ENCODE measurements at places on chromosomes 12 and 14.

DNA sequence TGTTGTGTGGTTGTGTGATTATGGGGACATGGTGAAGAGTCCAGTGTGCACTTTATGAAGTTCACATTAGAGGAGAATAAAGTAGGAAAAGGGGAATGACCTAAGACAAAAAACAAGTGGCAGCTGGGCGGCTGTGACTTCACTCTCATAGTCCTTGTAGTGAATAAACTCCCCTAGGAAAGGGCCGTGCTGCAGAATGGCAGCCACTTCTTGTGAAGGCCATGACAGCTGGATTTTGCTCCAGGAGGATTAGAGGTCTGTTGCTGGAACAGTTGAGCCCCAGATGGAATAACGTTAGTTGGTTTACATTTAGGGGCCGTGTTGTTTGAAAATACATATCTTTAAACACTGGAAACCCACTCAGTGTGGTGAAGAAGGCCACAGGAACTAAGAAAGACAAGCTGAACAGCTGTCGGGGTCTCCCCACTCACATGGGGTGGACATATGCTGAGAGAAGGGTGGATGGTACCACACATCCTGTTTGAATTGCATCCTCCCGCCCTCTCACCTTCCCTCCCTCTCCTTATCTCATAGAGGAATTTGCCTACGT, 276.9 kb downstream of the CACNA1C start:
- H3K4me3 ChIP-seq = no peak overlapping the region
- H3K27me3 ChIP-seq = peaks cover 14% of the 10 kb centered on the region
- no peak overlapping the region for H3K27ac ChIP-seq
- no peaks in the 10 kb centered on the region for H3K36me3 ChIP-seq
- no peak for DNase-seq

GRCh38 chr12:31874961-31875608, 84.1 kb upstream of the RESF1 start:
- peaks cover 50% of the 10 kb centered on the region for H3K4me1 ChIP-seq
- no peaks in the 10 kb centered on the region for H3K27me3 ChIP-seq
- peak overlapping the region; percentile 81 for H3K4me3 ChIP-seq
- H3K36me3 ChIP-seq = peaks cover 53% of the 10 kb centered on the region
- peak; percentile 58 for DNase-seq
- peak overlapping the region; percentile 100 for H3K27ac ChIP-seq

DNA sequence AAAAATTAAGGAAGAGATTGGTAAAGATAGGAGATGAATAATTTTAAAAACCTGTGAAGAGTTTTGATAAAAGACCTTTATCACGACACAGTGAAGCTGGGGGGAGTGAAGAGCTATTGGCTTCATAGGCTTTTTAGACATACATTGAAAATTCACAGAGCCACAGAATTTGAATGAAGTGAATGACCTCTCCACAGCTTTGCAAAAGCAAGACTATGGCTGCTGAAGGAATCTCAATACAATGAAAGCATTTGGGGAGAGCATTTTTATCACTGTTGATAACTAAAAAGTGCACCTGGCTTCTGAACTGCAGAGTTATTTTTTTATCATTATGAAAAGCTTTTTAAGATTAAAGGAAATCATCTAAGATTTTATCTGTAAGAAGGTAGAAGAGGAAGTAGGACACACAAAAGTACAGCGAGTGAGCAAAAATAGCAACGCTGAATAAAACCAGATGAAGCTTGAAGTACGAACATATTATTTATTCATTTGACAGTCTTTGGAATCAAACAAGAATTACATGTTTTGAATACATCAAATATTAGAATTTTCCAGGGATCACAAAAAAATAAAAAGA, 317.5 kb downstream of the KCNC2 start:
- H3K4me1 ChIP-seq = no peaks in the 10 kb centered on the region
- H3K36me3 ChIP-seq = no peaks in the 10 kb centered on the region
- no peak overlapping the region for H3K4me3 ChIP-seq
- no peaks in the 10 kb centered on the region for H3K27me3 ChIP-seq
- no peak overlapping the region for H3K27ac ChIP-seq
- DNase-seq = no peak

GRCh38 chr12:70919176-70919575, 1.4 kb downstream of the PTPRR start:
- DNase-seq = no peak
- no peak overlapping the region for H3K4me3 ChIP-seq
- H3K4me1 ChIP-seq = no peaks in the 10 kb centered on the region
- H3K36me3 ChIP-seq = no peaks in the 10 kb centered on the region
- no peak overlapping the region for H3K27ac ChIP-seq

- H3K27ac ChIP-seq = no peak overlapping the region
- no peaks in the 10 kb centered on the region for H3K36me3 ChIP-seq
- H3K27me3 ChIP-seq = peaks cover 6% of the 10 kb centered on the region
- H3K4me3 ChIP-seq = no peak overlapping the region
- no peak for DNase-seq
- peaks cover 7% of the 10 kb centered on the region for H3K4me1 ChIP-seq
Measured at GRCh38 chr12:95611676-95612309, 60.5 kb upstream of the USP44 start.

GRCh38 chr12:63814146-63814772, 30.2 kb upstream of the SRGAP1 start:
- DNase-seq = no peak
- H3K27ac ChIP-seq = peak overlapping the region; percentile 31
- H3K4me1 ChIP-seq = peaks cover 6% of the 10 kb centered on the region
- H3K36me3 ChIP-seq = peaks cover 3% of the 10 kb centered on the region

GRCh38 chr12:47385653-47386052, 305.9 kb upstream of the AMIGO2 start:
- no peak for DNase-seq
- H3K4me3 ChIP-seq = no peak overlapping the region
- no peaks in the 10 kb centered on the region for H3K36me3 ChIP-seq
- no peaks in the 10 kb centered on the region for H3K27me3 ChIP-seq
- no peak overlapping the region for H3K27ac ChIP-seq

GRCh38 chr14:56125772-56126636, 7.8 kb downstream of the PELI2 start:
- H3K36me3 ChIP-seq = peaks cover 3% of the 10 kb centered on the region
- DNase-seq = no peak
- H3K27ac ChIP-seq = no peak overlapping the region
- no peak overlapping the region for H3K4me3 ChIP-seq

DNA sequence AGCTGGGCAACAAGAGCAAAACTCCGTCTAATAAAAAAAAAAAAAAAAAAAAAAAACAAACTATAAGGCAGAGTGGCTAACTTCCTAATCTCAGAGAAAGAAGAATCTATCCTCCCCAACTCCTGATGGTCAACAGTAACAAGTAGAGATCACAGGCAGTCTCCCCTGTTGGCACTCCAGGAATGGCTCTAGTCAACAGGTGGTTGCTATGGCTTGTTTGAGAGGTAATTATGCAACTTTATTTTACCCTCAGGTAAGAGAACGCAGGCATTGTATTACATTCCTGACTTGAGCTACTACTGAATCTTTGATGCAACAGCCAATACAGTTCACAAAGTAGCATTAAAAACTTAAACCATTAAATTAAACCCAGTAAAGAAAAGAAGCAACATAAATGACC, 180.3 kb downstream of the DICER1 start:
- H3K4me3 ChIP-seq = no peak overlapping the region
- no peak overlapping the region for H3K27ac ChIP-seq
- H3K27me3 ChIP-seq = peaks cover 6% of the 10 kb centered on the region
- no peak for DNase-seq
- no peaks in the 10 kb centered on the region for H3K36me3 ChIP-seq

GRCh38 chr12:78931466-78931990, 67.0 kb downstream of the SYT1 start:
- no peaks in the 10 kb centered on the region for H3K27me3 ChIP-seq
- peaks cover 3% of the 10 kb centered on the region for H3K4me1 ChIP-seq
- no peak overlapping the region for H3K4me3 ChIP-seq

DNA sequence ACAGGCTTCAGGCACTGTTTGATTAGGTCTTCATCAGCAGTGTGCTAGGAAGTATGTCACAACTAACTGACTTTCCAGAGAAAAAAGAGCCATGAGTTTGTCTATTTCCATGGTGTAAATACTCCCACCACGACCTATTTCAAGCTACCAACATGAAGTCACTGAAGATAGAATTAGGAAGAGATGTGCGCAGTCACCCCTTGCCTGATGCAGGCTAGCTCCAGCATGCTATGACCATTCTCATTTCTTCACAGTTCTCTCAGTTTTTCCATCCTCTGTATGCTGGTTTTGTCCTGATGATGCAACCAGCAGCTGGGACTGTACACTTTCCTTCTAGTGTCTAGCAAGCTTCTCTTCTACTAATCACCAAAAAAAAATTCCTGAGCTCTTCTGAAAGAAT, 191.6 kb upstream of the NUDT4 start:
- no peaks in the 10 kb centered on the region for H3K36me3 ChIP-seq
- no peak overlapping the region for H3K4me3 ChIP-seq
- no peak overlapping the region for H3K27ac ChIP-seq
- no peaks in the 10 kb centered on the region for H3K27me3 ChIP-seq
- DNase-seq = no peak

- H3K27ac ChIP-seq = no peak overlapping the region
- no peak for DNase-seq
- H3K4me3 ChIP-seq = no peak overlapping the region
- no peaks in the 10 kb centered on the region for H3K4me1 ChIP-seq
- H3K36me3 ChIP-seq = no peaks in the 10 kb centered on the region
Measured at GRCh38 chr12:21815306-21816062, 41.0 kb upstream of the KCNJ8 start.

DNA sequence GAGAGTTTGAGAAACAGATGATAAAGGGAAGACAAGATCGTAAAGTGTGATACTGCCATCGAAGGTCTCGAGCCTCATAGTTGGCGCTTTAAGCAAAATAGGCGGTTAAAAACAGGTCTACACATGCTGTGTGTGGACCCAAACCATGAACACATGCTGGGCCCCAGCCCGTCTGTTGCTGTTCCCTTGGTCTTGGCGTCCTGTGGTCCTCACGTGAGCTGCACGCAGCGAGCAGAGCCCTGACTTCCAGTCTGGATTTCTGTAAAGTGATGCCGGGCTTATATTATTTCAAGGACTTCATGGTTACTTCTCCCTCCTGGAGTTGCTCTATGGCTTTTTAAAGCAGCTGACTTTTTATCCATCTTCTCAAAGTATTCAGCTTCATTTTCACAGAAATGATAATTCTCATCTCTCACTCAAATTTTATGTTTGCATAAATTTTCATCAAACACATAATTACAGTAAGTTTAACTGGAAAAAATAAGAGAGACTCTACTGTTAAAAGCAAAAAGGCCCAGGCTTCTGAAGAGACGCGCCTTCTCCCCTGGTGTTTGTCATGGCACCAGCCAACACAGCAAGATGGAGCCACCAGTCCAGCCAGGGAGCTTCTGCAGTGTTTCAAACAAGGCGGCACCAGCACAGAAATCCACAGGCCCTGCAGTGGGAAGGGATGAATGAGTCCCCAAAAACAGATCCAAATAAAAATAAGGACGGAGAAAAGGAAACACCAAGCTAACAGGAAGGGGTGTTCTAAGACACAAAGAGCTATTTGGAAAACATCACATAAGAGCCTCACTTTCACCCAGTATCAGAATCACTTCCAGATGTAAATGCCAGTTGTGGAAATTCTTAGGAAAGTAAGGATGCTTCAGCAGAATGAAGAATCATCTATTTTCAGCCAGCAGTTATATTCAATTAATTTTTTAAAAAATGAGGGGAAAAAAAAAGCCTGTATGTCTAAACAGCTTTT, 24.9 kb downstream of the SFSWAP start:
- no peak for DNase-seq
- peaks cover 31% of the 10 kb centered on the region for H3K36me3 ChIP-seq
- no peak overlapping the region for H3K27ac ChIP-seq
- no peak overlapping the region for H3K4me3 ChIP-seq

GRCh38 chr12:89417246-89417977, 65.1 kb upstream of the DUSP6 start:
- DNase-seq = no peak
- H3K27ac ChIP-seq = no peak overlapping the region
- peaks cover 3% of the 10 kb centered on the region for H3K4me1 ChIP-seq
- peaks cover 8% of the 10 kb centered on the region for H3K36me3 ChIP-seq
